Neural crest cell (in vitro differentiated cells): ENCODE measurements at places on chromosomes 3 and 15. TPM values are rescaled to one million over a fixed set of nuclear protein-coding genes. Genes with fewer than 3 reads are reported as not detected.

CMC1 gene
- total RNA-seq, result 10.1 and 14.7 TPM in 2 replicates

EXD1 gene
- total RNA-seq, result not detected in 2 replicates

PLCH1 gene
- 21.4 and 22.4 TPM in 2 replicates for total RNA-seq

FBXO40 gene
- not detected in 2 replicates for total RNA-seq

CHD2 gene
- 93.4 and 103 TPM in 2 replicates for total RNA-seq

GOLGA6A gene
- total RNA-seq, result not detected in 2 replicates

- no peak for DNase-seq
These were observed 17.0 kb downstream of the TRPM7 start for GRCh38 chr15:50669611-50670010.

DNA sequence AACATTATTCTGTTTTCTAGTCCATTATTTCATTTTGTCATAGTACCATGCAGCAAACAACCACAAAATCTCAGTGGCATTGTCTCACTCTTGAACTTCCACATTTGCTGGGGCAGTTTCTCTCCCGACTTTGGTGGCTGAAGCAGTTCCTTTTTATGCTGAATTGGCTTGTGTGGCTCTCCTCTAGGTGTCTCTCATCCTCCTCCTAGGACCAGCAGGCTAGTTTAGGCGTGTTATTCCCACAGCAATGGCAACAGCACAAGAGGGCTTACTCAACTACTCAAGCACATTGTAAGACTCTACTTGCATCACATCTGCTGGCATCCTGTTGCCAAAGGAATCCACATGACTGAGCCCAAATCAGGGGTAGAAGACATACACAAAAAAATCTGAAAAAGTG, 201.8 kb upstream of the KCNH8 start:
- no peak for DNase-seq

DNA sequence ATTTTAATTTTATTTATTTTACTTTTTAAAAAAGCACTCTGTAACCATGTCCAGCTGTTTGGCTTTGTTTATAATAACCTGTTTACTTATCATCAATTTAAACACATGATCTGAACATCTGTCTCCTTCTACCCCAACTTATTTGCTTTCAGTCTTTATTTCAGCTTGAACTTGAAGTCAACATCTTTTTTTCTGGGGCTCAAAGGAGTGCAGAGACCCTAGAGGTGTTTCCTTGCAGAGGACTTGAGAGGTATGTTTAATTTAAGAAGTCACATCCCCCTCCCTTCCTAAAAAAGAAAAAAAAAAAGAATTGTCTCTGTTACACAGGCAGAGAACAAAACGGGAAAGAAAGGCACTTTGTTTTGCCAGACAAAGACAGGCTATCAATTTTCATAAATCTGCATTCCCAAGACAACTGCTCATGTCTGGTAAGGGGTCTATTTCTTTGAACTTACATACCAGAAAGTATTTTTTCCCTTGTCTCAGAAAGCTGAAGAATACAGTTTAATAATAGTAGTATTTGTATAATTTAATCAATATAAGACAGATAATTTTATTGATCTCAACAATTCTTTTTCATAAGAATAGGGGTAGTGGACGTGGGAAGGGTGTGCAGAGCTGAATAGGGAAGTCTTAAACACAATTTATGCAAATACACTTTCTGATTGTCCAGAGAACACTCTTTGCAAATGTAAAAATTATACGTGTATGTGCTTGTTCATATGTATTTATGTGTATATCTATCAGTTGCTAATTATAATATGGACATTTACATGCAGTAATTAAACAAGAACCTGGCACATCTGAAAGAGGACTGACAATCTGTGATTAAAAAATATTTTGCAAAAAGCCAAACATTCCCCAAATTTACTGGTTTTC, 109.7 kb upstream of the PDZRN3 start:
- DNase-seq, result no peak

DNA sequence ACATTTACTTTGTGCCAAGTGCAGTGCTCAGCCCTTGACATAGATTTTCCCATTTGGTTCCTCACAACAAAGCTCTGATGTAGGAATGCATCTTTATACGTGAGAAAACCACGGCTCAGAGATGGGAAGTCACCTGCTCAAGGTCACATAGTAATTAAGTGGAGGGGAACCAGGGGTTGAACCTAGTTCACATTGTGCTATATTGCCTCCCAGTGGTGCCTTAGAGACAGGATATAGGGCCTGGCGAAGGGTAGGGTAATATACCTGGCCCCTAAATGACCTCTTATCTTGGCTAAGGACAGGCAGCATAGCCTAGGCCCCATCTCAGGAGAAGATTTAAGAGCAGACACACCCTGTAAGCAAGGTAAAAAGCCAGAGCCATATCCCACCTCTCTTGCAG, 71.5 kb downstream of the FOXP1 start:
- DNase-seq, result no peak
